ENCODE measurements at places on chromosomes 7 and 10.

GRCh38 chr10:88540351-88540750 lies 42.8 kb downstream of the RNLS start:
- no peak for DNase-seq

DNA sequence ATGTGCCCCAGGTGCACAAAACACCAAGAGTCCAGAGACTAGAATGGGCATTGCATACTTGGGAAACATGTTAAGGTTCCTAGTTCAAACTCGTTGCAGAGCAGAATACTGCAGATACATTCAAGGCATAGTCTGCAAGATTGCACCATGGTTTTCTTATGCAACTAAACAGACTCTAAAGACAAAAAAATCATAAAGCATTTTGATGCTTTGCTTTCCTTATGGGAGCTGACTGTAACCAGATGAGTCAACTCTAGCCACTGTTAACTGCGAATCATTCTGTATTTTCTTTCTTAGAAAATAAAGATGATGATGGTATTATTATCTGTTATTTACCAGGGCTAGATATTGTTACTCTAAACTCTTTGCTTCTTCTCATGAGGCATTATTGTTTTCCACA lies 19.7 kb downstream of the TRUB1 start:
- DNase-seq, result no peak

DNA sequence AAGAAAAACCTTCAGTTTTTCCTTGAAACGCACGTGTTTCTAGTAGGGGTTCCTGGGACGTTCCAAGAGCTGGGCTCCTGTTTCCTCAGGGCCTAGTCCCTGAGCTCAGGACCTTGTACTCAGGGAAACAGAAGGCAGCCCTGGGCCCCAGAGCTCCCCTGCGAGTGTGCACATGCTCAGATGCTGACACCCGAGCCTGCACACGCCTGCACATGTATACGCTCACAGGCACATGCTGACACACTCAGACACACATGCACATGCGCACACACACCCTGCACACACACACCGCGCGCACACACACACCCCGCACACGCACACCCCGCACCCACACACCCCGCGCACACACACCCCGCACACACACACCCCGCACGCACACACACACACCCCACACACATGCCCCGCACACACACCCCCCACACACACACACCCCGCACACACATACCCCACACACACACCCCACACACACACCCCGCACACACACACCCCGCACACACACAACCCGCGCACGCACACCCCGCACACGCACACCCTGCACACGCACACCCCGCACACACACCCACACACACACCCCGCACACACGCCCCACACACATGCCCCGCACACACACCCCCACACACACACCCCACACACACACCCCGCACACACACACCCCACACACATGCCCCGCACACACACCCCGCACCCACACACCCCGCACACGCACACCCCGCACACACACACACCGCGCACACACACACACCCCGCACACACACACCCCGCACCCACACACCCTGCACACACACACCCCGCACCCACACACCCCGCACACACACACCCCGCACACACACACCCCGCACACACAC lies 52.2 kb downstream of the CALML3 start:
- DNase-seq, result no peak

DNA sequence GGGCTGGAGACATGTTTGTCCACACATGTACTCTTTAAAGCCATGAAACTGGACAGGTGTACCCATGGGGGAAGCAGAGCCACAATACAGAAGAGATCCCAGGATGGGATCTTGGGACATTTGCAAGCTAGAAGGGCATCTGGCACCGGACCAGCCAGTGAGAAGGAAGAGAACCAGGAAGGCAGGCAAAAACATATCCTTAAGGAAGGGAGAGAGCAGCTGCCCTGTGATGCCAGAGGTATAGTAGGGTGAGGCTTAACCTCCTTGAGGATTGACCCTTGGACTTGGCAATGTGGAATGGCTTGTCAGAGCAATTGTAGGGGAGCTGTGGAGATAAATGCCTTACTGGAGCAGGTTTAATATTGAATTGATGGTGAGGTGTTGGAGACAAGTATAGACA lies 17.9 kb upstream of the SUV39H2 start:
- no peak for DNase-seq

- no peak for DNase-seq
These were observed 22.2 kb downstream of the FAM20C start for GRCh38 chr7:214410-215212.

DNA sequence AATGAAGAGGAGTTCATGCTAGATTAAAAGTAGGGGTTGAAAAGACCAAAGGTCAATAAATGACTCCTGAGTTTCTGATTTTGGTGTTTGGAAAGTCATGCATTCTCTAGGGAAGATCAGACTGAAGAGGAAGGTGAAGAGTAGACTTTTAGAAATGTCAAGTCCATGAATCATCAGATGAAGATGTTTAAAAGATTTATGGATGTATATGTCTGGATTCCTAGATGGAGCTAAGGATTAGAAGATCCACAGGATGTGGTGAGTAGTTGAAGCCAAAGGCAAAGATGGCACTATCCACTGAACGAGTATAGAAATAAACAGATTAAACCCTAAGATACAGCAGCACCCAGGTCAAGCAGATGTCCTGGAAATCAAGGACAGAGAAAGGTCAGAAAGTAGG lies 298.5 kb downstream of the GPAM start:
- no peak for DNase-seq

GRCh38 chr10:72067463-72068125 lies 20.8 kb downstream of the SPOCK2 start:
- no peak for DNase-seq

GRCh38 chr10:101330231-101330630 lies 23.7 kb upstream of the BTRC start:
- no peak for DNase-seq

GRCh38 chr10:116766837-116767634 lies 24.7 kb upstream of the HSPA12A start:
- DNase-seq, result no peak

- no peak for DNase-seq
These were observed 112.4 kb downstream of the BICC1 start for GRCh38 chr10:58625070-58625469.

DNA sequence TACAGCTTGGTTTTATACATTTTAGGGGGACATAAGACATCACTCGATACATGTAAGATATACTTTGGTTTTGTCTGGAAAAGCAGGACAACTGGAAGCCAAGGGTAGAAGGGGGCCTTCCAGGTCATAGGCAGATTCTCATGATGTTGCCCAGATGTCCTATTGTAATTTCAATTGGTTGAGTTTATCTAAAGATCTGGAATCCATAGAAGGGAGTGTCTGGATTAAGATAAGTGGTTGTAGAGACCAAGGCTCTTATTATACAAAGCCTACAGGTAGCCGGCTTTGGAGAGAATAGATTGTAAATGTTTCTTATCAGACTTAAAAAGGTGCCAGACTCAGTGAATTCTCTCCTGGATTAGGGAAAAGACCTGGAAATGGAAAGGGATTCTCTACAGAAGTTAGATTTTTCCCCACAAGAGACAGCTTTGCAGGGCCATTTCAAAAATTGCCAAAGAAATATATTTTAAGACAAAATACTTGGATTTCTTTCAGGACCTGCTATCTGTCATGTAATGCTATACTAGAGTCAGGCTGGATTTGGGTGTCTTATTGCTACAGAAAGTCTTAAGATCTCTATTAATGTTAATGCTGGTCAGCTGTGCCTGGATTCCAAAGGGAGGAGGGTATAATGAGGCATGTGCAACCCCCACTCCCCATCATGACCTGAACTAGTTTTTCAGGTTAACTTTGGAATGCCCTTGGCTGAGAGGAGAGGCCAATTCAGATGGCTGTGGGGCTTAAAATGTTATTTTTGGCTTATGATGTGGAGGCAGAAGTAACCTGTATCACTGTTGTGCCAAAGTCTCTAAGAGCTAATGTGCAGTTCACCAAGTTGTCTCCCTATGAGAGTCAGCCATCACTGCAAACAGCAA lies 511.1 kb upstream of the C7orf33 start:
- DNase-seq, result no peak

- DNase-seq, result no peak
These were observed 297.4 kb upstream of the NEBL start for GRCh38 chr10:21194510-21194993.

DNA sequence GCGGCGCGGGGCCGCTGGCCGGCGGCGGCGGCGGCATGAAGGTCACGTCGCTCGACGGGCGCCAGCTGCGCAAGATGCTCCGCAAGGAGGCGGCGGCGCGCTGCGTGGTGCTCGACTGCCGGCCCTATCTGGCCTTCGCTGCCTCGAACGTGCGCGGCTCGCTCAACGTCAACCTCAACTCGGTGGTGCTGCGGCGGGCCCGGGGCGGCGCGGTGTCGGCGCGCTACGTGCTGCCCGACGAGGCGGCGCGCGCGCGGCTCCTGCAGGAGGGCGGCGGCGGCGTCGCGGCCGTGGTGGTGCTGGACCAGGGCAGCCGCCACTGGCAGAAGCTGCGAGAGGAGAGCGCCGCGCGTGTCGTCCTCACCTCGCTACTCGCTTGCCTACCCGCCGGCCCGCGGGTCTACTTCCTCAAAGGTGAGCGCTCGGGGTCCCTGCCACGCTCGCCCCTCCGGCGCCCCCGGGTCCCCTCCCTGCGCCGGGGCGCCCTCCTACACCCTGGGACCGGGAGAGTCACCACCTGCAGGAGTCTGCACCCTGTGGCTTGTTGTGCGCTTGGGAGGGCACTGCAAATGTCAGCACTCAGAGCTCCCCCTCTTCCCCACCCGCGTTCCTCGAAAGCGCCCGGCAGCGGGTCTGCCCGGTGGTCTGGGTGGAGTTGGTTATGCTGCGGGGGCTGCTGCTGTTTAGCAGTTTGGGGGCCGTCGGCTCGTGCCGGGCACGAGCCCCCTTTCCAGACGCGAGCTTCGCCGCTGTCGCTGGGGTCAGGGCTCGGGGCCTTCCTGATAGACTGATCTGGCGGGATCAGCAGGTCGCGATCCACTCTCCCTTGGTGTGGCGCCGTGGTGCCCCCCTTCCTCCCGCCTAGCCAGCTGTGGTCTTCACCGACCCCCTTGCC lies 627 bp downstream of the DUSP5 start:
- no peak for DNase-seq

GRCh38 chr7:15490291-15490690 lies 71.5 kb downstream of the AGMO start:
- no peak for DNase-seq

GRCh38 chr7:77188731-77189437 lies 10.7 kb downstream of the FGL2 start:
- no peak for DNase-seq

DNA sequence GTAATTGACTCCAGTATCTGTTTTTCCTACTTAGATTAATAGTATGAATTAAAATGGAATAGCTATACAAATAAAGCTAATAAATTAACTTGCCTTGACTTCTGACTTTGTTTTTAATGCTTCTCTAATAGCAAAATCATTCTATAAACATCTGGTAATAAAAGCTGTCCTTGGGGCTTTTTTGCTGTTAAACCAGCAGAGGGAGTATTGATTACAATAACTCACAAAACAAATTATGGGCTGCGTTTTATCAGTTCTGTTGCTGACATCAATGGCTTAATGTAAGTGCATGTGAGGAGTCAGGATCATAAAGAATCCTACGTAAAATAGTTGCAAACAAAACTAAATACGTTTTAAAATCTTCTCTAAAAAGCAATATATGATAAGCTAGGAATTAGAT lies 667.8 kb downstream of the PCDH15 start:
- no peak for DNase-seq

DNA sequence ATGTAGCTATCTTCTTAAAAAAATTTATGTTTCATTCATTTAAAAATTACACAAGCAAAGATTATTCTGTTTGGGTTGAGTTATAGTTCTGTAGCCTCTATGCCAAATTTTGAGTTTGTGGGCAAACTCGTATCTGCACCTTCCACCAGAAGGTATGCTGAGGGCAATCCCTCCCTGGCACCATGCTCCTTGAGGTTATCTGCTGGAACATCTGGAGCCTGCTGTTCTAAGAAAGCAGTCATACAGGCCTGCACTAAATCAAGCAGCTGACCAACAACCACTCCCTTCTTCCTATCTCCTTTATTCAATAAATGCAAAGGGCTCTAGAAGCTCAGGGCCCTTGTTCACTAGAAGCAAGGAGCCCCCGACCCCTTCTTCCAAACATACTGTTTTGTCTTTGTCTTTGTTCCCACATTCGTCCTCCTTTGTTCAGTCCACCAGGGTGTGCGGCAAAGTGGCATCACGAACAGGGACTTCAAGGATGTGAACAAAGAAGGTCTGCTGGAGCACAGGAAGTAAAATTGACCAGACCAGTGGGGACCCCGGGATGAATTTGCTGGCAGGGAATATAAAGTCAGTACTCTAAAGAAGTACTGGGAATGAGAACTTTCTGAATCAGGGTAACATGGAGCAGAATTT lies 36.4 kb downstream of the OR13A1 start:
- no peak for DNase-seq

GRCh38 chr10:86413046-86413728 lies 46.6 kb upstream of the GRID1 start:
- DNase-seq, result no peak

DNA sequence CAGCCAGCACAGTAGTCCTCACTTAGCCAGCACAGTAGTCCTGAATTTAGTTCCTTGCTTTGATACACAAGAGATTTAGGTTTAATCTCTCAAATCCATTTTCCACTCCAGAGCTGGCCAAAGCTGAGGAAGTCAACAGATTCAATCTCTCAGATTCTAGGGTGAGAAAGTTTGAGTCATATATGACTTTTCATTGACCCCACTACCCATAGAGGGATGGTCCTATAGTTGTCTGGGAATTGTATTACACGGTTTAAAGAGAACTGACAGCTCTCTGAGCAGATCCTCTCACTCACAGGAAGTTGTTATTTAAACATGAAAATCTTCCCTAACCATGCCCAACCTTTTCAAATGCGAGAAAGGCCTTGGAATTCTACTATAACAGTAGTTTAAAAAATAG lies 641.8 kb upstream of the SEMA3D start:
- no peak for DNase-seq

GRCh38 chr10:17092216-17092944 lies 37.2 kb downstream of the CUBN start:
- DNase-seq, result no peak

DNA sequence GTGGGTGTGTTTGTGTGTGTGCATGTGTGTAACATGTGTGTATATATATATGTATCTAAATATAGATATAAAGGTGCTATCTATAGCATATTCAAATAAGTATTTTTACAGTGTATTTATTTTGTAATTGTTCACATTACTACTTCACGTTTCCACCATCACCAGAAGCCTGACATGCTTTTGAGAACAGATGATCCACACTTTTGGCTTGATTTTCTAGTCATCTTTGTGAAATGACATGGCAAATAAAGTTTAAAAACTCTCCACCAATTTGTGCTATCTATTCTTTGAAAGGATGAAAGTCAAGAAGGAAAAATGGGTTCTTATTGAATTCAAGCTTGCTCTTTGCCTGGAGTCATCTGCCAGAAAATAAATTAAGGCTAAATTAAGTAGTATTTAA lies 294.0 kb upstream of the AKR1E2 start:
- DNase-seq, result no peak

- DNase-seq, result no peak
These were observed 51.9 kb downstream of the CDC14C start for GRCh38 chr7:48976253-48976652.

GRCh38 chr7:2607122-2607922 lies 24.5 kb upstream of the TTYH3 start:
- DNase-seq, result no peak
